ENCODE measurements at places on chromosomes 6 and 20.
A peak's percentile ranks its signal among the peaks of the same experiment; 100 is the strongest.

- no peak for DNase-seq
Observed at GRCh38 chr20:20887593-20888265, 175.3 kb upstream of the RALGAPA2 start.

DNA sequence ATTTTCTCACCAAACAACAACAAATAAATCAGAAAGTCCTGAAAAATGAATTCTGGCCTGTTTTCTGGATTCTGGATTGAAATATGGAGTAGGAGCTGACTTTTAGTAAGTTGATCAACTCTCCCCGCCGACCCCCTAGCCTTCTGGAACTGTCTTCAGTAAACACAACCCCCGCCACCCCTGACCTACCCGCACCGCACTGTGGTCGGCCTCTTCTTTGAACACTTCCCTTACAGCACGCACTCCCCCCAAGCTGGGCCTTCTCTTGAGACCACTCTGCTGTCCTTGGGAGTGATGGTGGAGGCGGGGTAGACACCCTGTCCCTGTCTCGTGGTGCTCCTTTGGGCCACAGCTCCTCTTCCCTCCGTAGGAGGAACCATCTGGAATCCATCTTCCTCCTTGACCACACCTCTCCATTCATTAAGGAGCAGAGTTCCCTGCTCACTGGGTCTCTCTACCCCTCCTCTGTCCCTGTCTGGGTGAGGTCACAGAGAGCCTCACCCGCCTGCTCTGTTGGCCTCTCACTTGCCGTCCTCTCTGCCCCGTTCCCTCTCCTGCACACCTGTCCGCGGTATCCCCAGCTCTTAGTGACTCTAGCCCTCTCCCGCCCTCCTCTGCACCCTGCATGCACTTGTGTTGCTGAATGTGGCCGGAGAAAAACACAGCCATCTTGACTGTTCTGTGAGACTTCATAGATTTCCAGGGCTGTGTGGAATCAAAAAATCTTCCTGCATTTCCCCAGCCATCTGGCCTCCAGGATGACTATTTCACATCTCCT, 19.1 kb downstream of the SYNJ2 start:
- DNase-seq: no peak

DNA sequence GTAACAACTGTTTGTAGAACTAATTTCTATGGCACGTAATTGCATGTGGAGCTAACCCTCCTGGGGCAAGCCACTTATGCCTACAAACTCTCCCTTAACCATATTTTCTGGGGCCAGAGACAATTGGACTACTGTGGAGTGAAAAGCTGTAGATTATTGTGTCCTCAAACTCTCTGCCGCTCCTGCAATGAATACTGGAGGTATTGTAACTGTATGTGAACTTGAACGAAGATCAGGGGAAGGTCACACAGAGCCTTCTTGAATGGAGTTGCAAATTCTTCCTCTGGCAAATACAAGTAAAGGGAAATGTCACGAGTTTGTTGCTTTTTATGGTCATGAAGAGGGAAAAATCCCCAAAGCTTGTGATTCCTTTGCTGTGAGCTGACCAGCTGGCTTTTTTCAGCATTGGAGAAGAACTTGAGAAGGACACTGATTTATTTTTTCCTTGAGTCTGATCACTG, 18.2 kb downstream of the AKAP12 start:
- no peak for DNase-seq

- DNase-seq: no peak
Observed at GRCh38 chr6:121260651-121261102, 73.6 kb downstream of the TBC1D32 start.

- DNase-seq: no peak
Observed at GRCh38 chr20:6863355-6863754, 95.9 kb downstream of the BMP2 start.

GRCh38 chr20:44641325-44641724, 10.2 kb downstream of the ADA start:
- no peak for DNase-seq

- DNase-seq: no peak
Observed at GRCh38 chr6:167211881-167212712, 54.3 kb upstream of the GPR31 start.

DNA sequence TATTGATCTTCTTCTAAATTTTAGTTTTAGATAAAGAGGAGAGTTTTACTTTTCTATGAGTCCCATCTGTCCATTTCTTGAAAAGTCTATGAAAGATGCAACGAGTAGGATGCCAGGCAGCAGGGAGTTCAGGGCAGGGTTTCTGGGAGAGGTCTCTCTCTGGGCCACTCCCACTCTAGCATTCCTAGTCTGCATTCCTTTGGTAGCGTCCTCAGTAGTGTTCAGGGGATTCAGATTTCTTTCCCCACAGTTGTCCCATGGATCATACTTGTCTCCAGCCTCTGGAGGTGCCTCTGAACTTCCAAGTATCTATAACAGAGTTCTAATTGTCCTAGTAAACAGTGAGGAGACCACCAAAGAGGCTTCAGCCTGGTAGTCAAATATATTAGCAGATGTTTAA, 225.3 kb downstream of the RIMS1 start:
- no peak for DNase-seq

DNA sequence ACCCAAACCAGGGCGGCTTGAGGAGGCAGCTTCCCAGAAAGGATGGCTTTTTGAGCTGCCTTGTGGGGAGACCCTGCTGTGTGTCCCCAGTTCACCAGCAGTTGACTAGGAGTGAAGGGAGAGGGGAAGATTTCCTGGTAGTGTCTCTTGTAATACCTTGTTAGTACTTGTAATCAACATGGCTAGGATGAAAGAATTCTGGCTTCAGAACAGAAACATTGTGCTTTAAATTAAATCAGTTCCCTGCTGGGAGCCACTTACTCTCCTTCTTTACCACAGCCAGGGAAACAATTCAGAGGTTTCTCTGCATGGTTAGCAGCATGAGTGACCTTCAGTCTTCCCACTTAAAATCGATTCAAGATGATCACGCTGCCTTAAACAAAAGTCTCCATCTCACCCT, 525.4 kb upstream of the ID4 start:
- no peak for DNase-seq

GRCh38 chr20:59437601-59438031, 137.2 kb downstream of the EDN3 start:
- DNase-seq: no peak

- no peak for DNase-seq
Observed at GRCh38 chr20:63167918-63168520, 47.9 kb downstream of the YTHDF1 start.

DNA sequence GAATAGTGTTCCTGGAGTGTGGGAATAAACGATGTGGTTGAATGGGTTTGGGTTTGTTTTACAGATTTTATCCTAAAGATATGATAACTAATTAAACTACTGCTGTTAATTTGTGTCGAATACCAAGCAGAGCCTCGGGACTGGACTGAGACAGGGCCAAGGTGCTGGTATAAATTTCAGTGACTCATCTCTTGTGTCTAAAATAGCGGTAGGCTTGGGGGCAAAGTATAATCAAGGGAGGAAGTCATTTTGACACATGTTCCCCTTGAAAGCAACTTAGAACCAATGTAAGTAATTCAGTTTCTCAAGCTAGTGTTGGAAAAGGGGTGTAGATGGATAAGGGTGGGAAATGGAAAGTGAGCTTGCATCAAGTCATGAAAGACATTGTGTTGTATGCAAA, 108.4 kb downstream of the PLCB4 start:
- DNase-seq: no peak

DNA sequence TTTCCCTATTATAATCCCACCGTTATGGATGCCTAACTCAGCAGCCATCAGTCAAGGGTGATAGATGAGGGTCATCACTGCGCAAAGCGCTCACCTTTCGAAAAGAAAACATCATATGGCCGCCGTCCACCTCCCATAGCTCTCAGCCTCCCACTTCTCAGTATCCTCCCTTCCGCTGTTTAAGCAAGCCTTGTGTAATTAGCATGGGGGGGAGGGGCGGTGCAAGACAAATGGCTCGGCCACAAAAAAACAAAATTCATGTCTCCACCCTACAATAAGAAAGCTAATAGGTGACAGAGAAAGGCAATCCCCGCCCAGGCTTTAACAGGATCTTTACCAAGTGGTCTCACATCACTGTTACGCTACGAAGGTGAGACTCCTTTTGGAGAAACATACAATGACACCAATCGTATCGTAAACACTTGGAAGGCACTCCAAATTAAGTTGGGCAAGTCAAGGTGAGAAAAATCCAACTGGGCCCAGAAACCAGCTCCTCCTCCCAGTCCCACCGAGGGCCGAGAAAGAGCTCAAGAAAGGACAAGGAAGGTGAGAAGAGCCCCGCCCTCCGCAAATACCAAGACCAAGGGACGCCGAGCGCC, 645 bp downstream of the DDX39B start:
- peak; percentile 83 for DNase-seq

- DNase-seq: no peak
Observed at GRCh38 chr20:4683261-4683660, 38.4 kb upstream of the PRND start.

DNA sequence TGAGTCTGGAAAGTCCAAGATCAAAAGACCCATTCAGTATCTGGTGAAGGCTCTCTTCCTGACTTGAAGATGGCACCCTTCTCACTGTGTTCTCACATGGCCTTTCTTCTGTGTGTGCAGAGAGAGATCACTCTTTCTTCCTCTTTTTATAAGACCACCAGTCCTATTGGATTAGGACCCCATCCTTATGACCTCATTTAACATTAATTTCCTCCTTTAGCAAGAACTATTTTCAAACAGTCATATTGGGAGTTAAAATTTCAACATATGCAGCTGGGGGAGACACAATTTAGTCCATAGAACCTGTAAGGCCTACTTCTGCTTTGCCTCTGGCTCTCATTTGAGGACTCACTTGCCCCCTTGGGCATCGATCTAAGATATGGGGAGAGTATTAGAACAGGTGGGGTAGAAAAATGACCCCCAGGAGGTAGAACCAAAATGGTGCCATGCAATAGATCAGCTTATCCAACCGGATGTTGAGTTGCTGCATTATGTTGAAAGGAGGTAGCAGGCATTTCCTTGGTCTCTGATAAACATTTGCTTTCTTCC, 78.4 kb upstream of the ATXN1 start:
- DNase-seq: no peak

- DNase-seq: peak; percentile 9
Observed at GRCh38 chr20:45470937-45471336, 1.4 kb downstream of the WFDC2 start.

- peak; percentile 82 for DNase-seq
Observed at GRCh38 chr6:139124887-139125672, 9.8 kb upstream of the HECA start.

DNA sequence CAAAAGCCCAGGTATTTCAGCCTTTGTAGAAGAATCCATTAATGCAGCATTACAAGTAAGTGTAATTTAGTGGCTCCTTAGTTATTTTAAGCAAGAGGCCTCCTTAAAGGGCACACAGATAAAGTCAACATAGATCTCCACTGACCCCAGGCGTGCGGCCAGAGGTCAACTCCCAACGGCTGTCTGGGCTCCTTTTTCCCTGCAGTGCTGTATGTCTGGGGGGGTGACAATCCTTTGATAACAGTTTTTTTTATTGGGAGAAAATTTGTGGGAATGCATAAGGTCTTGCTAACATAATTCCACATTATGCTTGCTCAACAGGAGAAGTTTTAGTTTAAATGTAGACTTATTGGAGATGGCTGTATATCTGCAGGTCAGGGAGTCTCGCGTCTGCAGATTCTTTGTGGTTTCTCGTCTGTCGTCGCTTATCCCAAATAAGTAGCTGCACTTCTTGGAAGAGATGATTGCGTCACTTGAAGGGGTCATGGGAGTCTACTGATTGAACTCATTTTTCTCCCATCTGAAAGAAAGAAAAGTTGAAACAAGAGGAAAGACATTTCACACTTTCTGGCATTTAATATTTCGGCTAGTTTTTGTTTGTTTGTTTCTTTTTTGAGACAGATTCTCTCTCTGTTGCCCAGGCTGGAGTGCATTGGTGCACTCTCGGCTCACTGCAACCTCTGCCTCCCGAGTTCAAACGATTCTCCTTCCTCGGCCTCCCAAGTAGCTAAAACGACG, 151.7 kb upstream of the AKAP12 start:
- peak; percentile 12 for DNase-seq

DNA sequence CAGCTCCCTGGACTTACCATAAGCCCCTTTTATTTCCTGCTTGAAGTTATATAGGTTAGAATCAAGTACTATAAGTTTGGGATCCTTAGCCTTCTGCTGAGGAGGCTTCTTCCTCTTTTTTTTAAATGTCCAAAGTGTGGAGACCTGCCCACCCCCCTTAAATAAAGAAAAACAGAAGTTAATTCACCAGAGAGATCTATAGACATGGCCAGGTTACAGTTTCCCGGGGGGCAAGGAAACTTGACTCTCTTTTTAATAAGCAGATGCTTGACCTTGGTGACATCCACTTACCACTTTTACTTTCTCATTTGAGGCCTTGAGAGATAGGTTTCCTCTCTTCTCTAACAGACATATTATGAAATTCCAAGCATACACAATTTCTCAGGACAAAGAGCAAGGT, 88.3 kb downstream of the BMP2 start:
- DNase-seq: no peak

GRCh38 chr6:7180751-7181150, 73.0 kb downstream of the RREB1 start:
- DNase-seq: peak; percentile 26

GRCh38 chr6:155147958-155148663, 115.7 kb upstream of the CLDN20 start:
- DNase-seq: no peak

GRCh38 chr6:130852844-130853554, 25.8 kb downstream of the SMLR1 start:
- DNase-seq: no peak

DNA sequence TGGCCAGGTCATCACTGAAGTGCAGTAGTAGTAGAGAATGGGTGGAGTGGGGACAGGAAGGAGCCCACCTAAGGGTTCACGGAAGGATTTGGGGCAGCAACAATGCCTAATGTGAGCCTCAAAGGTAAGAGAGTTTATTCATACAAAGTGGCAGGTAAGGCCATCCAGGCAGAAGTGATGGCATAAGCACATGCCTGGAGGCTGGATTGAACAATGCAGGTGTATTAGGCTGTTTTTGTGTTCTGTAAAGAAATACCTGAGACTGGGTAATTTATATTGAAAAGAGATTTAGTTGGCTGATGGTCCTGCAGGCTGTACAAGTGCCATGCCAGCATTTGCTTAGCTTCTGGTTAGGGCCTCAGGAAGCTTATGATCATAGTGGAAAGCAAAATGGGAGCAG, 48.3 kb downstream of the CLIC5 start:
- DNase-seq: no peak
